Osteoblast (primary cell): ENCODE measurements at places on chromosomes 4 and X. TPM values are rescaled to one million over a fixed set of nuclear protein-coding genes. Genes with fewer than 3 reads are reported as not detected.

GRCh38 chr4:165668694-165669093 lies 204.3 kb upstream of the TLL1 start:
- H3K27ac ChIP-seq, result no peak overlapping the region
- no peaks in the 10 kb centered on the region for H3K27me3 ChIP-seq
- H3K36me3 ChIP-seq, result no peaks in the 10 kb centered on the region
- DNase-seq, result no peak
- H3K4me3 ChIP-seq, result no peak overlapping the region
- no peaks in the 10 kb centered on the region for H3K4me1 ChIP-seq

GRCh38 chrX:147897117-147897516 lies 14.6 kb upstream of the FMR1 start:
- H3K27me3 ChIP-seq, result no peaks in the 10 kb centered on the region
- no peak overlapping the region for H3K27ac ChIP-seq
- H3K4me1 ChIP-seq, result no peaks in the 10 kb centered on the region

DNA sequence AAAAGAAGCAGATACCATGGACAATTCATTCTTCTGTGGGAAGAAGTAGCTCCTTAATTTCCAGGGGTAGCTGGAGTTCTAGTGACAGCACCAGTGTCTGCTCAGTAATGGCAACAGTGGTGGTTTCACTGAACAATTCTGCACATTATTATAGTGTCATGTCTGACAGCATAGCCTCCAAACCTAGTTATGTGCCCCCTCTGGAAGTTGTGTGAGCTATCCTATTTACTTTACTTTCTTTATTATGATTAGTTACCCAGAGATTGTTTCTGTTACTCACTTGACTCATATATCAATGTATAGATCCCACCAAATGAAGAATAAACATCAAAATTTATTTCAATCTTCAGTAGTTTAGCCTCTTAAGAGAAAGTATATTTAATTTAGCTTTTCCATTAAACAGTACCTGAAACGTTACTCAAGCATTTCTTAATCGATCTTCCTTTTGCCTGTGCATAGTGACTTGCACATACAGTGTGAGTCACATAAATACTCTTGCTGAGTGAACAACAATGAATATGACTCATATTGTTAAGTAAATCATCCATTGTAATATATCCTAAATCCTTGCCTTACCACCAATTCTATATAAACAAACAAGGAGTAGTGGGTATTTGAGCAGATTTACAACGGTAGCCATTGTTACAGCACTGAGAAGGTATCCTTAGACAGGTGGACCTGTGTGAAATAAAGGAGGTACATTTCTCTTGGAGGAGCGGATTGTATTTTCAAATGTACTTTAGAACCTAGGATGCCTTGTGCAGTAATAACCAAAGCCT lies 534.7 kb downstream of the ANKRD50 start:
- peak; percentile 42 for DNase-seq
- peaks cover 26% of the 10 kb centered on the region for H3K4me1 ChIP-seq
- no peaks in the 10 kb centered on the region for H3K27me3 ChIP-seq

DNA sequence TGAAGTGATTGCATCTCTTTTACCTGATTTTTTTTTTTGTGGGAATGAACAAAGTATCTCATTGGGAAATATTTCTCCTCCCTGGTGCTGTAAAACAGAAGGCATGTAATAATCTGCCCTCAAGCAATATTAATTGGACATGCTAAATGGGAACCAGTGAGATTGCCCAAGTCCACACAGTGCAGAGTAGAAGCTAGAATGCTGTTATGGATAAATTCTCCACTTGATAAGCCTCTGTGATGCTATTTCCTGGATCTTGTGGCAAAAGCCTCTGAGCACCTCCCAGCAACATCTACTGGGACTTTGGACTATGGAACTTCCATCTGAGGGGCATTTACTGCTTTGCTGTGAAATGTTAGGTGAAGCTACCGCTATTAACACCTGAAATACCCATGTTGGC lies 46.9 kb upstream of the YTHDC1 start:
- H3K36me3 ChIP-seq, result no peaks in the 10 kb centered on the region
- H3K4me1 ChIP-seq, result no peaks in the 10 kb centered on the region
- H3K4me3 ChIP-seq, result no peak overlapping the region

DNA sequence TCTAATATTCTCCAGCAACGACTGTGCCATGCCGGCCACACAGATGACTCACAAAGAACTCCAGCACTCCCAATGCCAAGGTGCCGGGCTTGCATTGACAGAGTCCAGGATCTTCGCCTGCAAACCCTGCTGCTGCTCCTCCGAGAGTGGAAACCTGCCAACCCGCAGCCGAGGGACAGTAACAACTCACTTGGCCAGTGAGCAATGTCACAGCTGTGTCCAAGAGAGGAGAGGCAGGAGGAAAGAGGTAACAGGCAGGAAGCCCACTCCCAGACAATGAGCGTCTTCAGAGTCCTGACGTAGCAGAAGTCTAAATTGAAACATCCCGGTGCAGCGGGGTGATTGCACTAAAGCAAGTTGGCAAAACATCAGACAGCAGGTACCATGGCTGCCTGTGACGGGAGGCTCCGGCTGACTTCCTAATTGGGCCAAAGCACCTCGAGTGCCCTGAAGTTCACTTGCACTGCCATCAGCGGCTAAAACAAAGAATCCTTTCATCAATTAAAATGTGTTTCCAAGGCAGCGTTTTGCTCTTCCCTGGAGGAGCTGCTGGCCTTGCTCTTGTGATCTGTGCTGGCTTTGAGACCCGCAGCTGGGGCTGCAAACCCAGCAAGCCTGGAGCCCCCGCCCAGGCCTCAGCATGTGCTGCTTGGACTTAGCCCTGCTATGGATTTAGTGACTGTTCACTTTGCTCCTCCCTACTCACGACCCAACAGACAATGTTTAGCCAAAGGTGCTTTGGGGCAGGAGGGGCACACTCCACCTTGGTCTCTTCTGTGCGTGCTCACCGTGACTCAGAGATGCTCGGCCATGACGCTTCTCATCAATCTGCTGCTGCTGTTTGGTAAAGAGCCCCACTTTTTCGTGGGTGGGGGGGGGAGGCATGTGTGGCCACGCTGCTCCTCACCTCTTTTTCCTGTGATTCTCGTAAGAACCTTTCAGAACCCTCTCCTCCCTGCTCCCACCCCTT lies 36.5 kb downstream of the DCTD start:
- peaks cover 6% of the 10 kb centered on the region for H3K4me1 ChIP-seq
- H3K27ac ChIP-seq, result no peak overlapping the region
- H3K36me3 ChIP-seq, result no peaks in the 10 kb centered on the region
- no peaks in the 10 kb centered on the region for H3K27me3 ChIP-seq
- H3K4me3 ChIP-seq, result peak overlapping the region; percentile 36
- peak; percentile 93 for DNase-seq

DNA sequence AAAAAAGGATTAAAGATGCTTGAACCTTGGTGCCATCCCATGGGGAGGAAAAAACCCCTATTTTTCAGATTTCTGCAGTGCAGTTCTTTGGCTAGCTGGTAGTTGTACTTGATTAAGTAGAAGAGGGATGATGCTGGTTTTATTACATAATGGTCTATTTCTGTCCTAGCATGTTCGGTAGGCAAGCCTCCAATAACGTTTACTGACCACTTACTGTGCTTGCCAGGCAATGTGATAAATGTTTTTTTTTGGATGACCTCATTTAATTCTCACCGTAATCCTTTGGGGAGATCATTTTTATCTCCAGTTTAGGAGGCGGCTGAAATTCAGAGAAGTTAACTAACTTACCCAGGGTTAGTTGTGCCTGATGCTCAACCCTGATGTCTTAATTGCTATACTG lies 92.1 kb upstream of the RPA4 start:
- H3K27me3 ChIP-seq, result no peaks in the 10 kb centered on the region
- no peaks in the 10 kb centered on the region for H3K36me3 ChIP-seq
- no peak overlapping the region for H3K4me3 ChIP-seq

APEX2 gene
- 5.9 and 6.5 TPM in 2 replicates for total RNA-seq

ZAR1 gene
- total RNA-seq, result not detected in 2 replicates

DNA sequence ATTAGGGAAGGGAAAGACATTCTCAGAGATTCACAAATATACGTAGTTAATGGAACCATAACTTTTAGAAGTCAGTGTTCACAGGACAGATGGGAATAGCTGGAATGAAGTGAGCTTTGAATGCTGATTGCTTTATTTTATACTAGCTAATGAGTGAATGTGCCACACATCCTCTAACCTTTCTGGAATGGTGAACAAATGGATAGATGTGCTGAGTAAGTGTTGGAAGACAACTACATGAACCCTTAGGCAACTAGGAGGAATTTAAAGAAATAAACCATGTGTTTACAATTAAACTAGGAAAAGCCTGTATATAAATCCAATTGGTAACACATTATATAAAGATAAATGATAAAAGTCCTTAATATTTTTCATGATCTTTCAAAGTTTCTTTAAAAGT lies 91.6 kb upstream of the LIMCH1 start:
- H3K36me3 ChIP-seq, result no peaks in the 10 kb centered on the region
- DNase-seq, result no peak
- H3K4me3 ChIP-seq, result no peak overlapping the region
- H3K27ac ChIP-seq, result no peak overlapping the region
- no peaks in the 10 kb centered on the region for H3K4me1 ChIP-seq
- no peaks in the 10 kb centered on the region for H3K27me3 ChIP-seq

ZMAT1 gene
- 0.29 and 0.36 TPM in 2 replicates for total RNA-seq

DNA sequence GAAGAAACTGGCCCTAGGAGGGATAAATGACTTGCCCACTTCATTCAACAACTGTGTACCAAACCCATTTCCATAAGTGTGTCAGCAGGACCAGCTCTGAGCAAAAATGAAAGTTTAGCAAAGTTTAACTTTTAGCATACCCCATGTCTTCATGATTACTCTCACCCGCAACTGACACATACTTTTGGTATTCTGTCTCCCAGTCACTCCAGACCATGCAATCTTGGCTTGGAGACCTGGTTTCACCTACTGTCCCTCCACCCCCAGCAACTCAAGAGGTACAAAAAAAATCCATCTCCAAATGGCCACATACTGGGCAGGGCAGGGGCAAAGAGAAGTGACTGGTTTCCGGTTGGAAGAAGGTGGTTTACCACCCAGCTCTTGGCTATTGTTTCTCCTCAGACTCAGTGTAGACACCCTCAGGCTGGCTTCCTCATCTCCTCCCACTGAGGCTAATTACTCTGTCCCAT lies 79.8 kb downstream of the RLIM start:
- no peak for DNase-seq
- H3K4me3 ChIP-seq, result no peak overlapping the region
- no peaks in the 10 kb centered on the region for H3K27me3 ChIP-seq
- H3K36me3 ChIP-seq, result no peaks in the 10 kb centered on the region
- peaks cover 15% of the 10 kb centered on the region for H3K4me1 ChIP-seq

USP17L27 gene
- total RNA-seq, result not detected in 2 replicates

MAGEB17 gene
- total RNA-seq, result not detected in 2 replicates

GRCh38 chr4:169334335-169334734 lies 63.6 kb upstream of the SH3RF1 start:
- H3K4me3 ChIP-seq, result no peak overlapping the region
- H3K27ac ChIP-seq, result peak overlapping the region; percentile 86
- no peaks in the 10 kb centered on the region for H3K36me3 ChIP-seq
- DNase-seq, result no peak
- H3K4me1 ChIP-seq, result peaks cover 30% of the 10 kb centered on the region

DNA sequence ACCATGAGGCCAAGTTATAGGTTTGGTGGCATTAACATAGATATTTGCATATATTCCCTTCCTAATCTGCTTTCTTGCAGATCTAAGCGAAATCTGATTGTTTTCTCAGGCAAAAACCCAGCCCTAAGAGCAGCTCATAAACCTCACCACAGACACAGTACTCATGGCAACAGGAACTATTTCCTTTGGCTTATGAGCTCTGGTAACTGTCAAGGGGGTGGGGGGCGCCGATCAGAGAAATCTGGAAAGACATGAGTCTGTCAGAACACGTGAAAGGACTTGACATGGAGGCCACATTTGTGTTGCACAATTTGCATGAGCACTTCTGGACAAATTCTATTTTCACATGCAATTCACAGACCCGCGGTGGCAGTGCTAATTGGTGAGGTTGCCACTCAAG lies 83.7 kb downstream of the MGST2 start:
- H3K4me1 ChIP-seq, result peaks cover 2% of the 10 kb centered on the region
- no peak overlapping the region for H3K27ac ChIP-seq
- H3K4me3 ChIP-seq, result no peak overlapping the region
- H3K36me3 ChIP-seq, result no peaks in the 10 kb centered on the region

DNA sequence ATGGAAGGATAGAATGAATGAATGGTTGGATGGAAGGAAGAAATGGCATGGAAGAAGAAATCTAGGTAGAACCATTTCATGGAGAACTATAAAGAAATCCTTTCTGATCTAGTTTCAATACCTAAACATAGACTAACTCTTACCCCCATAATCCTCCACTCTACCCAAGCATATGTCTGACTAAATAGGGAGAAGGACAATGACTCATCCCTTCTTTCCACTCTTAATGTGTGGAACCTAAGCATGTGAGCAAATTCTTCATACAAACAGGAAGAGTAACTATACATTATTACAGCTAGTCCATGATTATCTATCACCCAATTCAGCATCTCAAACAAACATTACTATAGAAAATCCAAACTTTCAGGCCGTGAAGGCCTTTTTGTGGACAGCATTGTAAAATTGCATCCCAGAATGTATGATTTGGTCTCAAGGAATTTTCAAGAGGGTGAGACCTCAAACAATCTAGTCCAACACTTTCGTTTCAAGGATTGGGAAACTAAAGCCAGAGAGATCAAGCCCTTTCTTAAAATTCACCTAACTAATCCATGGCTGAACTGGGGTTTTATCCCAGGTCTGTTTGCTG lies 11.2 kb downstream of the C1QTNF7 start:
- H3K36me3 ChIP-seq, result no peaks in the 10 kb centered on the region
- peaks cover 16% of the 10 kb centered on the region for H3K4me1 ChIP-seq
- DNase-seq, result peak; percentile 59
- H3K27ac ChIP-seq, result no peak overlapping the region

TMA16 gene
- 22.8 and 25.9 TPM in 2 replicates for total RNA-seq

GRCh38 chr4:127783026-127783769 lies 1.1 kb downstream of the HSPA4L start:
- peak overlapping the region; percentile 68 for H3K27ac ChIP-seq
- H3K4me3 ChIP-seq, result peak overlapping the region; percentile 88
- peak; percentile 81 for DNase-seq
- H3K36me3 ChIP-seq, result no peaks in the 10 kb centered on the region
- H3K27me3 ChIP-seq, result peaks cover 15% of the 10 kb centered on the region

SUPT20HL2 gene
- not detected in 2 replicates for total RNA-seq

LNX1 gene
- total RNA-seq, result 6.2 and 9.8 TPM in 2 replicates

TKTL2 gene
- not detected in 2 replicates for total RNA-seq

DNA sequence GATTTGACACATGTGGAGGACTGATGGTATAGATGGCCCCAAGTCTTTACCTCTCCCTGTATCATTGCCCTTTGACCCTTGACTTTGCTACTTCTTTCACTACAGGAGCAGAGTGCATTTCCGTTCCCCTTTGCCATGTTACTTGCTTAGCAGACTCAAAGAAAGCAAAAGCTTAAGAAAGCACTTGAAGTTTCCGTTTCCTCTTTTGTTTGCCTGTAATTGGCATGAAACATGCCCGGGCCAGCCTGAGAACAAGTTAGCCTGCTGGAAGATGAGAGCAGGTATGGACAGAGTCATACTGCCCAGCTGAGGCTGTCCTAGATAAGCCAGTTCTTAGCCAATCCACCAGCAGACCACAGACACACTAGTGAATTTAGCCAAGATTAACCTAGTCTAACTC lies 206.0 kb downstream of the BCOR start:
- DNase-seq, result no peak
- H3K4me1 ChIP-seq, result peaks cover 14% of the 10 kb centered on the region
- H3K4me3 ChIP-seq, result no peak overlapping the region
- H3K36me3 ChIP-seq, result no peaks in the 10 kb centered on the region

GRCh38 chr4:3112201-3112600 lies 37.7 kb downstream of the HTT start:
- H3K36me3 ChIP-seq, result peaks cover 47% of the 10 kb centered on the region
- no peaks in the 10 kb centered on the region for H3K27me3 ChIP-seq
- peaks cover 57% of the 10 kb centered on the region for H3K4me1 ChIP-seq
- no peak overlapping the region for H3K4me3 ChIP-seq
- H3K27ac ChIP-seq, result peak overlapping the region; percentile 20

PITX2 gene
- 0.36 and 0.59 TPM in 2 replicates for total RNA-seq

- peak overlapping the region; percentile 46 for H3K27ac ChIP-seq
- H3K36me3 ChIP-seq, result no peaks in the 10 kb centered on the region
- peaks cover 87% of the 10 kb centered on the region for H3K4me1 ChIP-seq
- H3K27me3 ChIP-seq, result no peaks in the 10 kb centered on the region
- no peak overlapping the region for H3K4me3 ChIP-seq
Measured at GRCh38 chr4:85788604-85789003, 313.7 kb downstream of the ARHGAP24 start.
